ENCODE measurements at places on chromosomes 11 and 22.

GRCh38 chr11:94563848-94564467, 3.2 kb upstream of the PIWIL4 start:
- DNase-seq, result no peak

DNA sequence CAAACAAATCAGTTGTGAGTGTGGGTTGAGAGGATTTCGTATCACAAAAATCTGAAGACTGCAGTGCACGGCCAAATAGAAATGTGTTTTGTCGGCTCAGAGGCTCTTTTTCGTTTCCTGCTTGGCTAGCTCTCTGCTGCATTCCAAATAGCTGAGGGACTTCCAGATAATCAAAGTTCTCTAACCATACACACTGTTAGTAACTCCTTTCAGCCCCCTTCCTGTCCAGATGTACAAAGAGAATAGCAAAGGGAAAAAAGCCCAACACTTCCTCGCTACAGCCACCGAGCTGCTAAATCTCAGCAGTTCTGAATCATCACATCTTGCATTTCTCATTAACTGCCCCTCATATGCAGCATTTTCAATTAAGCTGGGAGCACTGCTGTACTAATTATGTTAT, 203.1 kb downstream of the TENM4 start:
- no peak for DNase-seq

GRCh38 chr11:61345170-61345610, 12.2 kb downstream of the TKFC start:
- DNase-seq, result no peak

- no peak for DNase-seq
These were observed 43.8 kb upstream of the OR5P2 start for GRCh38 chr11:7840578-7840977.

- DNase-seq, result peak; percentile 67
These were observed 2.0 kb upstream of the FERMT3 start for GRCh38 chr11:64204464-64204989.

DNA sequence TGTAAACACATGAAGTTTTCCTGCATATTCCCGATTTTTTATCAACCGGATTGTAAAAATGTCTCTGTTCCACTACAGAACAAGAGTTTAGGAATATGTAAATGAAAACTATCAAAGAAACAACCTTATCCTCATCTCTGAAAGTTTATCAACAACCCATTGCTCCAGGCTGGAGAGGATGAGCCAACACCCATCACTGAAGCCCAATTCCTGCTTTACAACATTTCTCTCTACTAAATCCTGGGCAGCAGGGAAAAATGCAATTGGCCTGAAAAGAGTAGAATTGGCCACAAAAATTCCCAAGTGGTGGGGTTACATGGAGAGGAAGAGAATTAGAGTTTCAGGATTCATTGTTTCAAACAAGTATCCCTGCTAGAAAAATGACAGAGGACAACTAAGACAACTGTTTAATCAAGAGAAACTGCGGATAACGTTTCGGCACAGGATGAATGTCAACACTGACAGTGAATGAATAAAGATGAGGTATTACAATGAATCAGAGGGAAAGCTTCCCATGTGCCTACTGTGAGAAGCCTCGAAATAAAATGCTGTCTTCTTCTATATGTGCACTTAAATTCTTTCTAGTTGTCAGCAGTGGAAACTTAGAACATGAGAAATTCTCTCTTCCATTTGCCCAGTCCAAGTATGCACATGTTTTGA, 317.3 kb upstream of the ANO3 start:
- DNase-seq, result no peak

GRCh38 chr11:20013346-20014066, 146.8 kb downstream of the DBX1 start:
- DNase-seq, result no peak

- DNase-seq, result no peak
These were observed 18.2 kb upstream of the OR10W1 start for GRCh38 chr11:58286249-58286648.

DNA sequence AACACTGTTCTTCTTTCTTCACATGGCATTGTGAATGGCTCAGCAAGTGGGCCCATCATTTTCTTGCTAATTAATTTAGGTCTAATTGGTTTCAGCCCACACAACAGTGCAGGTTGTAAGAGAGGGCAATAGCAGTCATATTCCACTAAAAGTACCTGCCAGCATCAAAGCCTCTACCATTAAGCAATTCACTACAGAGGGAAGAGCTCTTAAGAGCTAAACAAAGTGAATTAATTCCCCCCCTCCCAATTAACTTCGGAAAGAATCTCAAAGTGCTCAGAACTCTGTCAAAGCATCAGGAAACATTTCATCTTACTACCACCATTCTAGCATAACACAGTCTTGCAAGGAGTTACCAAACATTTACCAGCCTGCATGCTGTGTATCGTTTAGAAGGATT, 133.9 kb upstream of the UBASH3B start:
- no peak for DNase-seq
